Stimulated activated CD4-positive, alpha-beta T cell treated with anti-CD3 and anti-CD28 coated beads, Interleukin-1b, Interleukin-23, amount 100 ng/mL, for 24 hours (primary cell): ENCODE measurements at places on chromosomes 7 and 10.

DNA sequence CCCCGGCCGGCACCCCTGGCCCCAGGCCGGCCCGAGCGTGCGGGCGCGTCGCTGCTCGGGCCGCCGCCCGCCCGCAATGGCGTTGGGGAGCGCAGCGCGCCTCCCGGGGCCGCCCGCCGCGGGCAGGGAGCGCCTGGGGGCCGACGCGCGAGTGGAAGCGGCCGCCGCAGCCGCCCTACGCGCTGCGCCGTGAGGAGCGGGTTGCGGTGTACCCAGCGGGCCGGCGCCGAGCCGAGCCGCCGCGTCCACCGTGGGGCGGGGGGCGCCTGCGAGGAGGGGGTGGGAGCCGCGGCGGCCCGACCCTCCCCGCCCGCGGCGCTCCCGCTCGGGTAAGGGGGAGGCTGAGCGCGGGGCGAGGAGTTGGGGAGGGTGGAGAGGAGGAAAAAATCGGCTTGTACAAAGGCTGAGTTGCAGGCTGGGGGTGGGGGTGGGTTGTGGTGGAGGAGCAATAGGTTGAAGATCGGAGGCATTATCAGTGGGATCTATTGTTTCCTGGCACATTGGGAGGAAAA lies 473 bp downstream of the PPP1R9A start:
- DNase-seq, result no peak

DNA sequence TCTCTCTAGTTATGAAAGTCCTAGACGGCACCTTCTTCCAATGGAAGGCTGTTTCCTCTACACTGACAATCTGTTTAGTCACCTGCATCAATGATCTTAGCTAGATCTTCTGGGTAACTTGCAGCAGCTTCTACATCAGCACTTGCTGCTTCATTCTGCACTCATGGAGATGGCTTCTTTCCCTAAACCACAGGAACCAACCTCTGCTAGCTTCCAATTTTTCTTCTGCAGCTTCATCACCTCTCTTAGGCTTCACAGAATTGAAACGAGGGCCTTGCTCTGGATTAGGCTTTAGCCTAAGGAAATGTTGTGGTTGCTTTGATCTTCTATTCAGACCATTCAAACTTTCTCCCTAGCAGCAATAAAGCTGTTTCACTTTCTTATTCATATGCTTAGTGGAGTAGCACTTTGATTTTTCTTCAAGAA lies 24.6 kb downstream of the NAMPT start:
- no peak for DNase-seq

- DNase-seq, result no peak
These were observed 47.0 kb downstream of the SUFU start for GRCh38 chr10:102550636-102551210.

DNA sequence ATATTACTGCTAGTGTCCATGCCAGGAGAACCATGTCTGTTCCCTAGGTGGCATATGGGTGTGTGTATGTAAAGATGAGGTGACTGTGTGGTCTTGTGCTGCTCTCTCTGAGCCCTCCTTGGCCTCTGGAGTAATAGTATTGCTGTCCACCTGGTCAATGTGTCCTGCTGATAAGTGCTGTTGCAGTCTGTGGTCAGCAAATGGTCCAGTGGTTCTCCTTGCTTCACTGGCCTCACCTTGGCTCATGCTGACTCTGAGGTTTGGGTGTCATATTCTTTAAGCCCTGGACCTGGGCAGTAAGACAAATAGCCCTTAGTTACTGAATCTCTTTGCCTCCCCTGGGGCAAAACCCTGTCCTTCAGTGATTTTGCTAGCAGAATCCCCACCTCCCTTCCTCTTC lies 56.8 kb downstream of the TPST1 start:
- no peak for DNase-seq

GRCh38 chr7:46205478-46205877 lies 284.4 kb upstream of the IGFBP3 start:
- DNase-seq, result no peak

- DNase-seq, result no peak
These were observed 351.8 kb downstream of the INHBA start for GRCh38 chr7:41351091-41351490.

DNA sequence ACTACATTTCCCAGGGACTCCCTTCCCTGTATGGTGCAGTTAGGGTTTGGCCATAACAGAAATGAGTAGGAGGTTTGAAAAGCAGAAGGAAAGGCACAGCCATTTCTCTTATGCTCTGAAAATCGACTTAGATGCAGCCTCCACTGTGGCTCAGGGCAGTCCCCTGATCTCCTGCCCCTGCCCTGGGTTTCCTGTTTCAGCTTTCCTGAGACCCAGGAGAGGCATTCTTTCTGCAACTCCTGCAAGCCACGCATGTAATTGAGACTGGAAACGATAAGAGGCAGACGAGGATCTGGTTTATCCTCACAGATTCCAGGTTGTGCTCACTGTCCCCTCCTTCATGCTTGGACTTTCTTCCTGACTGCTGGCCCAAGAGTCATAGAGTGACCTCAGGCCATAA lies 461.2 kb upstream of the VSTM2A start:
- no peak for DNase-seq

DNA sequence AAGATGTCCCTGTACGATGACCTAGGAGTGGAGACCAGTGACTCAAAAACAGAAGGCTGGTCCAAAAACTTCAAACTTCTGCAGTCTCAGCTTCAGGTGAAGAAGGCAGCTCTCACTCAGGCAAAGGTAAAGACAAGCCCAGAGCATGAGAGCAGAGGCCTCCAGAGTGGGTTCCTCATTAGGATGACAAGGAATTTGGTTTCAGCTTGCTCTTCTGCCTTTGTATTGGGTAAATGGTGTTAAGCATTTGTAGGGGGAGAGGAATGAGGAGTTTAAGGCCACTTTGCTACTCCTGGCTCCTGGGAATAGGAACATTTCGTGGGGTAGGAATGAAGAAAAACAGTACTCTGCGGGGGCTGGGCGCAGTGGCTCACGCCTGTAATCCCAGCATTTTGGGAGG lies 8.2 kb downstream of the RBM17 start:
- no peak for DNase-seq

DNA sequence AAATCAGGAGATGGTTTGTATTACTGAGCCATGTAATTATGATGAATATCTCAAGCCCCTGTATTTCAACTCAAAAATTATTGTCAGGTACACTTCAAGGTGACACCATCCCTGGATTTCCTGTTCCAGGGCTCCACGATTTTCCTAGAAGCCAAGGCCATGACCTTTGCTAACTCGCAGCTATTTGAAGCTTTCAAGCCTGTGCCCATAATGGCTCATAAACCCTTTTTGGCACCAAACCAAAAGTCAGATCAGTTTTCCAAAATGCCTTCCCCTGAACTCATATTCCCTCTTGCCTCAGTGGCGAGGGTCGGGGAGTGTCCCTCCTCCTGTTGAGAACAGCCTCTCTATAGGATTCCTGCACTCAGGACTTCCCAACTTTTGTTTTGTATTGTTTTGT lies 70.8 kb downstream of the HIP1 start:
- DNase-seq, result no peak

DNA sequence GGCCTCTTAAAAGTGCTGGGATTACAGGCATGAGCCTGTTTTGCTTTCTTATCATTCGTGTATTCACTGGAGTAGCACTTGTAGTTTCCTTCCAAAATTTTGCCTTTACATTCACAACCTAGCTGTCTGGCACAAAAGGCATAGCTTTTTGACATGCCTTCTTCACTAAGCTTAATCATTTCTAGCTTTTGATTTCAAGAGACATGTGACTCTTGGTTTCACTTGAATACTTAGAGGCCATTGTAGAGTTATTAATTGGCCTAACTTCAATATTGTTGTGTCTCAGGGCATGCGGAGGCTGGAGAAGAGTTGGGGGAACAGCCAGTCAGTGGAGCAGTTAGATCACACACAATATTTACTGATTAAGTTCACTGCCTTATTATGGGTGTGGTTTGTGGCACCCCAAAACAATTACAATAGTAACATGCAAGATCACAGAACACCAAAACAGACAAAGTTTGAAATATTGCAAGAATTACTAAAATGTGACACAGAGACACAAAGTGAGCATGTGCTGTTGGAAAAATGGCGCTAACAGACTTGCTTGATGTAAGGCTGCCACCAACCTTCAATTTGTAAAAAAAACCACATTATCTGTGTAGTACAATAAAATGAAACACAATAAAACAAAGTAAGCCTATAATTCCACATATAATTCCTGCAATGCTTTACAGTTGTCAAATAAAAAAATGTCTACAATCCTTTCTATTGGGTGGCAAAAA lies 43.1 kb downstream of the BRAF start:
- no peak for DNase-seq

- no peak for DNase-seq
These were observed 59.8 kb upstream of the CHST15 start for GRCh38 chr10:124153023-124153826.

DNA sequence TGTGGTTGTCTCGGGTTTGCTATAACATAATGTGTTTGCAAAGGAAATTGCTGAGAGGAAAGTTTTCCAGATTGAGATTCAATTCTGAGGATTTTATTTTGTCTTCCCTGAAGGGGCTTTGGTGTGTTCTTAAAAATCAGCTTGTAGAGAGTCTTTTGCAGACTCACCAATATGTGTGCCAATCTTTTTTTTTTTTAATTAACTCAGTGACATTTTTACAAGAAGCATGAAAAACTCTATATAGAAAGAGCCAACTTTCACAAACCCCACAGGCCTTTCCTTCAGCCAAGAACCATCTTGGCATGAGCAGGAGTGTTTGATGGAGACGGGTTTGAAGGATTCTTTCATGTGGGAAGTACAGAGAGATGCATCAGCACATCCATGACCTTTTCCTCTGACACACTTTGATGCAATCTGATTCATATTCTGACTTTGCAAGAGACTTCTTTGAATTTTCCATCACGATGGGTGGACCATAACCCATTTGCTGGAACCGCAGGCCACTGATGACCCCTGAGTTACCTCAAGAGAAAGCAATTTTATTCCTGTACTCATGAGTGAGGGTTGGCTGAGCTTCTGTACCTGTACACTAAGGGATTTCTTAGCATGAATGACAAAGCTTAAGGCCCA lies 892.6 kb downstream of the XPNPEP1 start:
- no peak for DNase-seq

GRCh38 chr7:19051767-19052375 lies 65.6 kb downstream of the TWIST1 start:
- DNase-seq, result no peak

DNA sequence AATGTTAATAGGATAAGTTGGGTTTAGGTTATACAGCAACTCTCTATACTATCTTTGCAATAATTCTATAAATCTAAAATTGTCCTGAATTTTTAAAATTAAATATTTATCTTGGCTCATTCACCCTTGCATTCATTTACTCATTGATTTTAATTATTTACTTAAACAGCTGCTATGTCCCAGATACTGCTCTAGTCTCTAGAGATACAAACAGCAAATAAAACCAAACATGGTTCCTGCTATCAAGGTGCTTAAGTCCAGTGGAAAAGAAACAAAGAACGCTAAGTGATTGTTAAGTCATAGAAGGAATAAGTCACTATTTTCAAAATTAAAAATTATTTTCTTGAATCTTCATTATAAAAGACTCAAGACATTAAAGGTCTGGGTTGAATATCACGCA lies 29.9 kb upstream of the MAT1A start:
- no peak for DNase-seq

DNA sequence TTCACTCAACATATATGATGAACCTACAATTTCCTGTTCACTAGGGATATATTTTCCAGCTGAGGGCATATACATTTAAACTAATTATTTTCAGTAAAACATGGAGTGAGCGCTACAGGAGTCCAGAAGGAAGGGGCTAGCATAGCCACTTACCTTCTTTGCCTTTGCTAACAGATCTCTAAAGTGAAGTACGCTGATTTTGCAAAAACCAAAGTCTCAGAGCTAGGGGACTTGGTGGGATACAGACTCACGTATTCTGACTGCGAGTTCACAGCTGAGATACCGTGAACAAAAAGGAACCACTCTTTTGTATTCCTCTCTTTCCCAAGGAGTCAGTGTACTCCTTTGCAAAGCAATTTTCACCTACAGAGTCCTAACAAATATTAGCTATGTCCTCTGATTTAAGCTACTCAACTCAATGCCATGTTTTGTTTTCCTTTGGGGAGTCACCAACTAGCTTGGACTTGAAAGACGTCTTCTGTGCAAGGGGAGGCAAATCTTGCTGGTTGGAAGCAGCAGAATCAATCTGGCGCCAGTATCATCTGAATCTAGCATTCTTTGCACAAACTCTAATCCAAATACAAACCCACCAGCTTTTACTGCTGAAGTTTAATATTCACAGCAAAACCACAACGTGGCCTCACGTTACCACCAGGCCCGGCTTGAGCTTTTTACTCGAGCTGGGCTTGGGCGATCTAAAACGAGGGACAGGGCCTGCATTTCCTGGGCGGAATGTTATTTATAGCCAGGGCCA lies 657 bp downstream of the CDNF start:
- no peak for DNase-seq

GRCh38 chr10:83538047-83538446 lies 601.3 kb upstream of the GHITM start:
- no peak for DNase-seq

GRCh38 chr10:46239247-46239646 lies 47.5 kb upstream of the ANTXRL start:
- no peak for DNase-seq

- DNase-seq, result no peak
These were observed 85.8 kb downstream of the HIF1AN start for GRCh38 chr10:100621360-100622205.

DNA sequence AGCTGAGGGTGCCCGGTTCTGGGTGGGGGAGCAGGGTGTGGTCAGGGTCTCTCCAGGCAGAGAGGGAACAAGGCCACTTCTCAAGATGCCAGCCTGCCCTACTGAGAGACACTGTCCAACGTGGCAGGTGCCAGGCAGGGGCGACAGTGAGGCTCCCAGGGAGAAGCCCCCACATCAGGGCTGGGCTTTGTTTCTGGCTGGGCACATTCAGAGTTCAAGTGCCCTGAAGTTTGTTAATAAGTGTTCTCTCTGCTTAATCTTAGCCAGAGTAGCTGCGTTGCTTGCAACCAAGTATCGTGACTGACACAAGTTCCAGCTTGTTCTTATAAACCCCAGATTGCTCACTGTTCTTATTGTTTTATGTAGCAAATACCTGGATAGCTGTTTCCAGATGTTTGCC lies 21.8 kb downstream of the FOXL3 start:
- no peak for DNase-seq

DNA sequence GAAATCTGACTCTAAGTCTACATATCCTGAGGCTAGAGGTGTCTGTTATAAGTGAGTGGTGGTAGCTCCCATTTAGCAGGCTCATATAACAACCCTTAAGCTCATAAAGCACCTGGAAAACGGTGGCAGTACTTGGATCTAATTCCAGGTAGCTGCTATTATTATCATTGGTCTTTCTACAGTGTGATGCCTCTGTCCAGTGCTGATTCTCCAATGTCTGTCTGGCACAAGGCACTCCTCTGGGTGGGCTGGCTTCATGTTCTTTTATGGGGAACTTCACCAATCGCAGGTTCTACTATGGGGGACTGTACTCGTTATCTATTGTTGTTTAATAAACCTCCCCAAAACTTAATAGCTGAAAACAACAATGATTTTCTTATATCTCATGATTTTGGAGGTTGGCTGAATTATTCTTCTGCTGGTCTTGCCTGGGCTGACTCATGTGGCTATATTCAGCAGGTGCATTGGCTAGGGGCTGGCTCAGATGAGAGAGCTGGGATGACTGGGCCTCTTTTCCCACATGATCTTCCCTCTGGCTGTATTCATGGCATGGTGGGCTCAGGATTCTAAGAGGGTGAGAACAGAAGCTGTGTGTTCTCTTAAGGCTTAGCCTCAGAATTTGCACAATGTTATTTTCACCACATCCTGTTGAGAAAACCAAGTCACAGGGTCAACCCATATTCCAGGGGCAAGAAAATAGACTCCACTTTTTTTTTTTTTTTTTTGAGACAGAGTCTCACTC lies 93.0 kb upstream of the PCGF5 start:
- no peak for DNase-seq
